ENCODE measurements at places on chromosomes 2 and 18.

DNA sequence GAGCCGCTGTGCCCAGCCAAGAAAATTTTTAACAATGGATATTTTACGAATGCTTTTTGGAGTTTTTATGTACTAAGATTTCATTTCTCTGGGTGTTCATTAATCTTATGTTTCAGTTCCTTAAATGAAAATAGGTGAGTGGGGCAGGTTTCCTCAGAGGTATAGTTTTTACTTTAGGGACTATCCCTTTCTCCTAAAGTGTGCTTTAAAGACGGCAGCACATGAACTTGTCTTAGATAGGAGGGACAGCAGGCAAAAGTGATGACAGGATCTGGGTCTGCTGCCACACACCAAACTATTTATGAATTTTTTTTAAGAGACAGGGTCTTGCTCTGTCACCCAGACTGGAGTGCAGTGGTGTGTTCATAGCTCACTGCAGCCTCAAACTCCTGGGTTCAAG lies 8.0 kb upstream of the REL start:
- DNase-seq = no peak

DNA sequence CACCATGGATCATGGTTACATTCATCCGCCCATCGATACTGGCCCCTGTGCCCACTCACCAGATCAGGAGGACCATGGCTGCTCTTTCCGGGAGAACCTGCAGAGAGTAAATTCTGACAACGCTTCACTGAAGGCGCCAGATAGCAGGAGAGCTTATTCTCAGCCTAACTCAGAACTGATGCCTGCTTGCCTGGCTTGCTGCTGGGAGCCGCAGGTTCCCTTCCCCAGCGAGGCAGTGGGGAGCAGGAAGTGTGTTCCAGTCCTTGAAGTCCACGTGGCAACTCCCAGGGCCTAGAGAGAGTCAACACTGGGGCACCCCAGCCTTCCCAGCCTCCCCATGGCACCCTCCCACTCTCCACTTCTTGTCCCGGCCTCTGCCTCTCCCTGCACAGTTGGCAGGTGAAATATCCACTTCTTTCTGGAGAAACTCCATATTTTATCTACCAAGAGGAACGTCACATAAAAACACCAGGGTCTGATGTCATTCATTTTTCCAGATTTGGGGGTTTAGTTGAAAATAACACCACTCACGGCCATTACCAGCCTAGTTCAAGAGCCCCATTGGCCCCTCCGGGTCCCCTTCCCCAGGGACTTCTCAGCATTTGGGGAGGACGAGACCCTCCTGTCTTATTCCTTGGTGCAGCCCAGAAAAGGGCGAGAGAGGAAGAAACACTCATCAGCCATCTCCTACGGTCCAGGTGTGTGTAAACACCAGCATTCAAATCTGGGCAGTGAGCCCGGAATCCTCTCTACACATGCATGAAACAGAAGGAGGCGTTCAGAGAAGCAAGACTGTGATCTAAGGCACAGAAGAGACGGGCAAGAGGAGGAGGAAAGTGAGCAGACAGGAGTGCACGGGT lies 3.5 kb upstream of the TUBB6 start:
- no peak for DNase-seq

DNA sequence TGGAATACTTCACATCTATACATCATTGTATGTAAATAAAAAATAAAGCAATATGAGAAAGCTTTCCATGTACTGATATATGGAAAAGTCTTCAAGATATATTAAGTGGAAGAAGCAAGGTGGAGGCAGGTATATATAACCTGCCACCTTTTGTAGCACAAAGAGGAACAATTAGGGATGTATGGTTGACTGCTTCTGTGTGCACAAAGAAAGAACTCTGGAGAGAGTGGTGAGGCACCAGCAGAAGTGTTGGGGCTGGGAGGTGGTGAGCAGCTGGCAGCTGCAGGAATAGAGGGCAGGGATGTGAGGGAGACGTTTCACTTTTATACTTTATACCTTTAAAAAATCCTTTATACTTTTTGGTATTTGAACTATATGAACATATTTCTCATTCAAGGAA lies 26.1 kb downstream of the KIF5C start:
- DNase-seq = no peak

- no peak for DNase-seq
These were observed 364.9 kb upstream of the TMEFF2 start for GRCh38 chr2:192559587-192559986.

GRCh38 chr2:241958818-241959545 lies 89.5 kb downstream of the RTP5 start:
- no peak for DNase-seq

- DNase-seq = peak; percentile 18
These were observed 1.6 kb downstream of the INHBB start for GRCh38 chr2:120347396-120348060.

DNA sequence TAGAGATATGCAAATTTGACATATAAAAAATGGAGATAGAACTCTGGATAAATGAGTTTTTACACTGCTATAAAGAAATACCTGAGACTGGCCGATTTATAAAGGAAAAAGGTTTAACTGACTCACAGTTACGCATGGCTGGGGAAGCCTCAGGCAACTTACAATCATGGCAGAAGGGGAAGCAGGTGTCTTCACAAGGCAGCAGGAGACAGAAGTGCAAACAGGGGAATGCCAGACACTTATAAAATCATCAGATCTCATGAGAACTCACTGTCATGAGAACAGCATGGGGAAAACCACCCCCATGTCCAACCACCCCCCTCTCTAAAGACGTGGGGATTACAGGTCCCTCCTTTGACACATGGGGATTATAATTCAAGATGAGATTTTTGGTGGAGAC lies 1540.2 kb upstream of the SLC39A10 start:
- no peak for DNase-seq

DNA sequence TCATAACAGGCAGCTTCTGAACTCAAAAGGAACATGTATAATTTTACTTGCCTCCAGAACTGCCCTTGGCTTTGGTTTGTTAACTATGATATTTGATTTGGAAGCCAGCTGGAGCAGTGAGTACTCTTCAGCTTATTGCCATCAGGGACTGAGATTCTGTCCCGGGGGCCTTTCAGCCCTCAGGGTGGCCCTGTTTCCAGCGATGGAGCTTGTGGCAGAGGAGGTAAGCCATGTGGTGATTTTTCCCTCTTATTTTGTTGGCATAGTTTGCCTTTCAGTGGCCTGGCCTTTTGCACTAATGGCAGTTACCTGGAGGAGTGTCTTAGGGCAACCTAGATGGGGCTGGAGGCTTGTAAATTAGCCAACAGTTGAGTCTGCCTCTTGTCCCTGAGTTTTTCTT lies 1955.0 kb upstream of the LRRTM1 start:
- no peak for DNase-seq

- DNase-seq = peak; percentile 1
These were observed 270.0 kb upstream of the PXDN start for GRCh38 chr2:2014251-2014771.

GRCh38 chr2:42128721-42129486 lies 40.2 kb upstream of the EML4 start:
- DNase-seq = peak; percentile 93

GRCh38 chr2:191386938-191387536 lies 141.8 kb downstream of the MYO1B start:
- peak; percentile 67 for DNase-seq

- no peak for DNase-seq
These were observed 2.6 kb upstream of the PTPN2 start for GRCh38 chr18:12886498-12887126.

DNA sequence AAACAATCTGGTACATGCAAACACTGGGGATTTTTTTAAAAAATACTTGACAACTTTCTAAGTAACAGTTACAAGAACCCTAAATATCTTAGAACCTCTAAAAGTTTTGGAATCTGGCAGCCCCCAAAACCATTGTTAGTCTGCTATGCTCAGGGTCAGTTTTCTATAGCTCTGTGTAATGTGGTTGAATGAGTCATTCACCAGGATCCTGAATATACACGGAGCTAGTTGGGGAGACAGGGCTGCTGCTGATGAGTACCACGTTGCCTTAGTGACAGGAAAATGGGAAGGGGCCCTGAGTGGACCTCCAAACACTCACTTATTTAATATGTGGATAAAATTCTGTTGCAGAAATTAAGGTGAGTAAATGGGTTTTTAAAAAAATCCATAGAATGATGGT lies 36.9 kb upstream of the TANC1 start:
- DNase-seq = peak; percentile 55

- peak; percentile 75 for DNase-seq
These were observed 65.9 kb upstream of the ITM2C start for GRCh38 chr2:230798769-230799399.

- peak; percentile 53 for DNase-seq
These were observed 3.9 kb downstream of the TAF1B start for GRCh38 chr2:9847140-9847539.

DNA sequence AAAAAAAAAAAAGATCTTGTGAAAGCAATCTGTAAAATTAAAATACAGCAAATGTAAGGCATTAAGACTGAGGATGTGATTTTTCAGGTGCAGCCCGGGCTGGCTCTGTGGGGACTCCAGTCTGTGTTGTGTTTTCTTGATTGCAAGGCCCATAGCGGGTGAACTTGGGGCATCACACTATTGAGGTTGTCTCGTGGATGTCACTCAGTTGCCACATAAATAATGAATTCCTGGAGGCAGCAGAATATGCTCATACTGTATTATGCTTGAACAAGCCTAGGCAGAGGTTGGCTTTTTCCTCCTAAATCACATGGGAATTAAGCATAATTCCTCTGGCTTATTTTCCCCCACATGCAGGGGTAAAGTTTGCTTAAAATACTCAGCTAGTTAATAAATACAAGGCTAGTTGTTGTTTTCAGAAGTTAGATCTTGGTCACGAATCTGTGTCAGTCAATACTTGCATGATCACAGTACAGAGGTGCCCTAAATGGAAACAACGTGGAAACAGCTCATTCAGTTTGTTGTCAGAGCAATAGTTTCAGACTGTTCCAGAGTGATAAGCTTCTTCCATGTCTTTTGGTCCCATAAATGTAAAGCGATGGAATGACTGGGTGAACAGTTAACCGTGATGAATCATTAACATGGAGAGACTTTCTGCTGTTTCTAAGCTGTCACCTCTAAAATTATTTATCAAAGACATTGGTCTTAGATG lies 16.4 kb downstream of the GEMIN6 start:
- no peak for DNase-seq

- peak; percentile 69 for DNase-seq
These were observed 56.9 kb downstream of the LPIN2 start for GRCh38 chr18:2956056-2956455.

GRCh38 chr2:218244665-218245064 lies 16.1 kb upstream of the GPBAR1 start:
- no peak for DNase-seq

GRCh38 chr2:69067026-69067630 lies 54.1 kb downstream of the ANTXR1 start:
- no peak for DNase-seq

DNA sequence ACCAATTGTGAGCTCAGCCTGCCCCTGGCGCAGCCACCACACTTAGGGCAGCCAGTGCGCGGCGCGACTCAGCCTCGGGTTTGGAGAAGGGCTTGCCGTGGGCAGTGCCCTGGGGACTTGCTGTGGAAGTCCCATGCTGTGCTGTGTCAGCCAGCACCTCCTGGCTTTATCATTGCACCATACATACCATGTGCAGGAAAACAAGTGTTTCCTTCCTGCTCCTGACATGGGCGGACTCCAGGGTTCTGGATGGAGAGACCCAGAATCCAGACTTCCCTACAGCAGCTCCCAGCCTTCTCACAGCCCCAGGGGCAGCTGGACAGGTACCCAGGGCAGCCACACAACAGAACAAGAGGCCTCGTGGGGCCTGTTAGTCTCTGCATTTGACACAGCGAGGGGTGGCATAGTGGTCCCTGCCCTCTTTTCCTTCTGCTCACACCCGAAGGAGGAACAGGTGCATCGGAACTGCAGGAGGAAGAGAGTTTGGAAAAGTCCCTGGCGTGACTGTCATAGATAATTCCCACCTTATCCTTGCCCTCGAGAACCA lies 54.2 kb downstream of the SDC1 start:
- DNase-seq = no peak

DNA sequence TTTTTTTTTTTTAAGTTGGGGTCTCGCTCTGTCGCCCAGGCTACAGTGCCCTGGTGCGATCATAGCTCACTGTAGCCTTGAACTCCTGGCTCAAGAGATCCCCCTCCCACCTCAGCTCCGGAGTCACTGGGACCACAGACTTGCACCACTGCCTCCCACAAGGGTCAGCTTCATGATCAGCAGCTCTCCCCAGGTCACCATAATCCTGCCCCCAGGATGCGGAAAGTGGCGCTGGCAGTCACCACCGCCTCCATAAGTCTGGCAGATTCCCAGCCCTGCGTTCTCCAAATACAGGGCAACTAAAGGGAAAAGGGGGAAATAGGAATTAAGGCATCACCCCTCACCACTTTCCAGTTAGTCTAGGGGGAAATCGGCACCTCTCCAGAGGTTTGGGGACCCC lies 5.2 kb upstream of the ARID5A start:
- DNase-seq = no peak

DNA sequence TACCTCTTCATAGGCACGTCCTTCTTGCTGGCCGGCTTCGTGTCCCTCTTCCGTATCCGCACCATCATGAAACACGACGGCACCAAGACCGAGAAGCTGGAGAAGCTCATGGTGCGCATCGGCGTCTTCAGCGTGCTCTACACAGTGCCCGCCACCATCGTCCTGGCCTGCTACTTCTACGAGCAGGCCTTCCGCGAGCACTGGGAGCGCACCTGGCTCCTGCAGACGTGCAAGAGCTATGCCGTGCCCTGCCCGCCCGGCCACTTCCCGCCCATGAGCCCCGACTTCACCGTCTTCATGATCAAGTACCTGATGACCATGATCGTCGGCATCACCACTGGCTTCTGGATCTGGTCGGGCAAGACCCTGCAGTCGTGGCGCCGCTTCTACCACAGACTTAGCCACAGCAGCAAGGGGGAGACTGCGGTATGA lies 2.3 kb downstream of the FZD7 start:
- no peak for DNase-seq

GRCh38 chr2:58923869-58924268 lies 682.7 kb upstream of the FANCL start:
- DNase-seq = peak; percentile 90

- no peak for DNase-seq
These were observed 41.4 kb upstream of the ID2 start for GRCh38 chr2:8640498-8640897.

DNA sequence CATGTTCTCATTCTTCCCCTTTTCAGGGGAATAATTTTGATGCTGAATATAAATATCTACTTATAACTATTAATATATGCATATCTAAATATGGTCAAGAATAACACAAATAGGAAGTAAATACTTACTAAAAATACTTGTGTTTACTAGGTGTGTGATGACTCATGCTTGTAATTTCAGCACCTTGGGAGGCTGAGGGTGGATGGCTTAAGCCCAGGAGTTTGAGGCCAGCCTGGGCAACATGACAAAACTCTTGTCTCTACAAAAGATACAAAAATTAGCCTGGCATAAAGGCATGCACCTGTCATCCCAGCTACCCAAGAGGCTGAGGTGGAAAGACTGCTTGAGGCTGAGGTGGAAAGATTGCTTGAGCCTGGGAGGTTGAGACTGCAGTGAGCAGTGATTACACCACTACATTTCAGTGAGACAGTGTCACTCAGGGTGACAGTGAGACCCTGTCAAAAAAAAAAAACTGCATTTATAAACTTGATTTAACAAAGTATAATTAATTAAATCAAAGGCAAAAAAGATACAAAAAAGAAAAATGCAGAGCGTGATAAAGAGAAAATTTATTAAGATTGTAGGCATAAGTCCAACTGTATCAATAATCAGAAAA lies 703.1 kb upstream of the VRK2 start:
- DNase-seq = no peak

- DNase-seq = no peak
These were observed 527 bp downstream of the IGFBP5 start for GRCh38 chr2:216694826-216695217.

All from fibroblast of villous mesenchyme (primary cell).